ENCODE measurements at places on chromosomes 2 and 18. TPM values are rescaled to one million over a fixed set of nuclear protein-coding genes. Genes with fewer than 3 reads are reported as not detected.
A peak's percentile ranks its signal among the peaks of the same experiment; 100 is the strongest.

Gene AGXT
- total RNA-seq: not detected

DNA sequence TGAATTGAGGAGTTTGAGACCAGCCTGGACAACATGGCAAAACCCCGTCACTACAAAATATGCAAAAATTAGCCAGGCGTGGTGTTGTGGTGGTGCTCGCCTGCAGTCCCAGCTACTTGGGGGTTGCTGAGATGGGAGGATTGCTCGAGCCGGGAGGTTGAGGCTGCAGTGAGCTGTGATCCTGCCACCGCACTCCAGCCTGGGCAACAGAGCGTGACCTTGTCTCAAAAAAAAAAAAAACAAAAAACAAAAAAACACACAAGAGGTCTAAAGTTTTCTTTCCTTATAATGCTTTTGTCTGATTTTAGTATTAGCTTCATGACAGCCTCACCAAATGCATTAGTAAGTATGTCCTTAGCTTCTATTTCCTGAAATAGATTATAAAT lies 43.1 kb downstream of the VPS54 start:
- no peak overlapping the region for H3K4me3 ChIP-seq
- peaks cover 10% of the 10 kb centered on the region for H3K36me3 ChIP-seq
- DNase-seq: no peak
- no peaks in the 10 kb centered on the region for H3K27me3 ChIP-seq
- no peak overlapping the region for H3K27ac ChIP-seq

Gene CRYBA2
- not detected for total RNA-seq

Gene TEX44
- total RNA-seq: not detected

- peaks cover 15% of the 10 kb centered on the region for H3K36me3 ChIP-seq
- peak overlapping the region; percentile 99 for H3K27ac ChIP-seq
- peak overlapping the region; percentile 95 for H3K4me3 ChIP-seq
- H3K4me1 ChIP-seq: peaks cover 54% of the 10 kb centered on the region
- no peak for DNase-seq
Measured at GRCh38 chr2:173963323-173963816, 1.8 kb downstream of the SP3 start.
